GF-D8 (cell line): ENCODE measurements at places on chromosomes 1 and 21.

- DNase-seq, result no peak
Observed at GRCh38 chr21:33317786-33318486, 6.8 kb upstream of the IFNAR1 start.

- no peak for DNase-seq
Observed at GRCh38 chr1:188904201-188904600, 1573.5 kb downstream of the BRINP3 start.

- DNase-seq, result no peak
Observed at GRCh38 chr1:6176779-6177178, 3.3 kb downstream of the CHD5 start.

- DNase-seq, result no peak
Observed at GRCh38 chr21:32413697-32414578, 1.4 kb downstream of the EVA1C start.

DNA sequence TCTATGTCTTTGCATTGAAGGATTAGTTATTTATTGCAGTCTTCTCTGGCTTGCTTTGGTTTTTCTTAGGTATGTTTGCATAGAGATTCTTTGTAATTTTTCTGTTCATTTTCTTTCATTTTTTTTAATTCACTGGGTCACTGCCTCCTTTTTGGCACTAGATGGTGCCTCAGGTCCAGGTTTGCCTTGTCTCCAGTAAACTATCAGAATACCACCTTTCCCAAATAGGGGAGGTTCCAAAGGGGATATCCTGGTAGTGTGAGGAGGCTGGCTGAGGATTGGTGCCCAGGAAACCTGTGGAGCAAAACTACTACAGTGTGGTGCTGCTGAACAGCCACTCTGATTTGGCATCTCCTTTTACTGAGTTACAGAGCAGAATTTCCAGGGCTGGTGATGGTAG, 257.1 kb downstream of the KCTD3 start:
- no peak for DNase-seq

DNA sequence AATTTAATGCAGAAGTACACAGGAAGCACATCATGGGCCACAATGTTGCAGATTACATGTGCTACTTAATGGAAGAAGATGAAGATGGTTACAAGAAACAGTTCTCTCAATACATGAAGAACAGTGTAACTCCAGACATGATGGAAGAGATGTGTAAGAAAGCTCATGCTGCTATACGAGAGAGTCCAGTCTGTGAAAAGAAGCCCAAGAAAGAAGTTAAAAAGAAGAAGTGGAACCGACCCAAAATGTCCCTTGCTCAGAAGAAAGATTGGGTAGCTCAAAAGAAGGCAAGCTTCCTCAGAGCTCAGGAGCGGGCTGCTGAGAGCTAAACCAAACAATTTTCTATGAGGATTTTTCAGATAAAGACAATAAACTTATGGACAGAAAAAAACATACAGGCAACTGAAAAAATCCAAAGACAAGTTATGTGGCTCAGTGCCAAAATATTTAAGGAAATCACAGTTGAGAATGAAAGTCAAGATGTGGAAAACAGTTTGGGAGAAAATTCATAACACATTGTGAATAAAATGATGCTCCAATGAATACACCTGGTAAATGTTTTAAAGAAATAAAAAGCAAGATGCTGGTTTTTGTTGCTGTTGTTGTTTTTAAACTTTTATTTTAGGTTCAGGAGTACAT, 2.8 kb upstream of the ZNF644 start:
- DNase-seq, result no peak

DNA sequence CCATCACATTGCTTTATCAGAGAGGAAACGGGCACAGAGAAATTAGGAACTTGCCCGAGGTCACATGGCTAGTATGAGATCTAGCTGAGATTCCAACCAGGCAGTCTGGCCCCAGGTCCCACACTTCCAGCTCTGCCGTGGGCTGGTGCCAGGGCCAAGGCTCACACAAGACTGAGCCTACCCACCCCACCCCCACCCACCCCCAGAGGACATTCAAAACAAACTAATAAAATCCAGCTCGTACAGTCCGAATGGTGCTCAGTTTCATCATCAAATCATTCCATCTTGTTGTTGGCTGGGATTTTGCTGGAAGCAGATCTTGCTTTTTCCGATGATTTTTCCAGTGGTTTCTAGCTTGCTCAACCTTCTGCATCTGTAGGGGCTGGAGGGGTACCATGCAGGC, 27.9 kb downstream of the MATN1 start:
- no peak for DNase-seq

DNA sequence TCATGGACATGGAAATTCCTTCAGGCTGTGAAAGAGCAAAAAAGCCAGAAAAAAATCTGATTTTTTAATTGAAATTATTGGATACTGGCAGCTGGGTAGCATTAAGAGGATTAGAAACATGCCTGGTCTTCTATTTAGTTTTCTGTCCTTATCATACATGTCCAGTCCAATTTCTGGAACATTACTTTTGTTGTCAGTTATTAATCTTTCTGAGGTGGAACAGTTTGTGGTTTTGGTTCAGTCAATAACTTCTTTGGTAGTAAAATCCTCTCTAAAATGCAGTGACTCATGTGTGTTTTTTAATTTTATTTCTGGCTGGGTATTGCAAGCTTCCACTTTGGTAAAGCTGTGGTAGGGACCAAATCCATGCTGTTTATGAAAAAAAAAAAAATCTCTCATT, 687.0 kb upstream of the ADGRL2 start:
- DNase-seq, result no peak
